CD4-positive, alpha-beta T cell (primary cell): ENCODE measurements at places on chromosomes 5 and 9. TPM values are rescaled to one million over a fixed set of nuclear protein-coding genes. Genes with fewer than 3 reads are reported as not detected.

DNA sequence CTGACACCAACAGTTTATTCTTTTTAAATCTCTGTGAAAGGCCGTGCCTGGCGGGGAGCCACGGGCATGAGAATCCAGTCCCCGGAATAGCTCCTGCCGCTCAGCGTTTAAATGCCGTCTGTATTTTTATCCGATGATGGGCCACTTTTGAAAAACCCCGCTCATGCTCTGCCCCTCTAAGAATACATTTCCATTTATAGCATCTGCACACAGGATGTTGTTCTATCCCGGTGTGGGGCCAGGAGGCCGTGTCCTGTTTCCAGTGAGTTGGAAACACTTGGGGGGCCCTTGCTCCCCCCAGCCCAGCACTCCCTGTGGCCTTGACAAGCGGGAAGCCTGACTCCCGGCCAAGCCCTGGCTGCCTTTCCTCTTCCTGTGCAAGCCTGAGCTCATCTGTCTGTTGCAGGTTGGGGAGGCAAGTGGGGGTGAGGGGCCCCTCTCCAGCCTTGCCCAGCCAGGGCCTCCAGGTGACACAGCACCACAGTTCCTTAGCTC is 39.0 kb downstream of the ERGIC1 start:
- no peak for DNase-seq

DNA sequence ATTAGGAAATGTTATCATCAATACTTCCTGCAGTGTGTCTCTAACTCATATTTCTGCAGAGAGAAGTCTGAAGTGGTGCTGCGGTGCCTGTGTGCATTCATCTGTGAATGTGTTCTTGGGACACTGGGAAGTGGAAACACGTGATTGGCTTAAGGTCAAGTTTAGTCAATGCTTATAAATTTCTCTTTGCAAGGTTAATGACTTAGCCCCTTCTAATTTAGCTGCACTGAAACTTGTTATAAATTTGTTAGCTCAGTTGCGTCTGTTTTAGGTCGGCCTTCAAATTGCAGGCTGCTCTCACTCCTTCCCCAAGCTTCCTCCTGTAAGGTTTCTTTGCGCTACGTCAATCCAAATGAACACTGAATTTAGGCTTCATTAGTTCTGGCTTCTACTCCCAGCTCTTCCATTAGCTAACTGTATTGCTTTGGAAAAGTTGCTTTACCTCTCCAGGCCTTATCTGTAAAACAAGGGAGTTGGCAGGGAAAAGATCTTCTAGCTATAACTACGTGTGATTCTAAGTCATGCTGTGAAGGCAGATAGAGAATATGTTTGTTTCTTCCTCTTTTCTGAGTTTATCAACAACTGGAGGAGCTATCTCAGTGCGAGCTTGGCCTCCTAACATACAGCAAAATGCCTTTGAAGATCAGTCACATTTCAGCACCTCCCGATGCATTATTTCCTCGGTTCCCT is 341.8 kb downstream of the NFIB start:
- DNase-seq = no peak

The ARL10 gene
- total RNA-seq = 4.4 TPM

DNA sequence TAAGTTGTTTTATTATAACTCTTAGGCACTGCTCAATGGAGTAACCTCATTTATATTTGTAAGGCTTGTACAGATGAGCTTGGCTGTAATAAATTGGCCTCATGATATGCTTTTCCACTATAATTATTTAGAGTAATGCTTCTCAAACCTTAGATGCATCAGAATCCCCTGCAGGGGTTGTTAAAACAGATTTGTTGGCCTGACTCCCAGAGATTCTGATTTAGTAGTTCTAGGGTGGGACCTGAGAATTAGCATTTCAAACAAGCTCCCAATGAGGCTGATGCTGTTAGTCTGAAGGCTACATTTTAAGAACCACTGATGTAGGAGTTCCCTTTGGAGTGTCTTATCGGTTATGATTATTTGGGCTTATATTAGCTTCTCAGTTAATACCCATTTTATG is 38.2 kb upstream of the ARSB start:
- no peak for DNase-seq

DNA sequence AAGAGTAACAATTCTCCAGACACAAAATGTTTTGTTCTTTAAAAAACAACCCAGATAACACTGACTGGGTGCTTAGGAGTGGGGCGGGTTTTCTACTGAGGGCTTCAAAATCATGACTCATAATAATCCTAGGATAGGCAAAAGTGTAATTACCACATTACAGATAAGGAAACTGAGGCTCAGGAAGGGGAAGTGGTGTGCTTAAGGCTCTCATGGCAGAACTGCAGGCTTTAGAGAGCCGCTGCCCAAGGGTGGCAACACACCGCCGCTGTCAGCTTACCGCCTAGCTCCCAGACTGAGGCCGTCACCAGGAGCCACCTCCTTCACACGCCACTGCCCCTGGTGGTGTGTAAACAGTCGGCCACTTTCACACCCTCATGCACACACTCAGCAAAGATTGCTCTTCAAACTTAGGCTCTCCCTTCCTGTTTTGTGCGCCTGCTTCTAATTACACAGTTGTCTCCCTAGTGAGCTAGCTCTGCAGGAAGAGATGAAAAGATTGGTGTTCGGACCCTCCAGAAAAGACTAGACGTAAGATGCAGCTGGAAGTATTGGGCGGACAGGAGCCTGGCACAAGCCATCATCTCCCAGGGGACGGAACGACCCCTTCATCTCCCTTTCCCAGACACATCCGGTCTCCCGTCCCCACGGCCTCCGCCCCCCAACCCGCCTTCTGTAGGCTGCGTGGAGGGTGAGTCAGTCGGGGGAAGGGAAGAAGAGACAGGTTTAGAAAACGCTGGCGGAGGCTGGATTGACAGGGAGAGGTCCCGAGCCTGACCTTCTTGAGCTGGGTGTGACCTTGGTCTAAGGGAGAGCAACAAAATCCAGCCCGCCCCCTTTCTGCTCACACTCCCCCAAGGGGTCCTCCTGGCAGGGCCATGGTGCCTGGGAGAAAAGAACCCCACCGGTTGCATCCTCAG is 162.7 kb downstream of the SYK start:
- DNase-seq = no peak

GRCh38 chr9:34744295-34745221 is 34.6 kb upstream of the CCL21 start:
- no peak for DNase-seq

The FLT4 gene
- total RNA-seq = 2.5 TPM

The PCDHB3 gene
- total RNA-seq = not detected

The BTNL3 gene
- not detected for total RNA-seq

The DIMT1 gene
- total RNA-seq = 20.5 TPM

The PRRT1B gene
- not detected for total RNA-seq

- no peak for DNase-seq
Measured at GRCh38 chr5:175687231-175687701, 29.4 kb downstream of the HRH2 start.

- no peak for DNase-seq
Measured at GRCh38 chr5:151038801-151039238, 18.4 kb downstream of the GPX3 start.

GRCh38 chr9:19642256-19642655 is 146.6 kb downstream of the SLC24A2 start:
- DNase-seq = no peak

DNA sequence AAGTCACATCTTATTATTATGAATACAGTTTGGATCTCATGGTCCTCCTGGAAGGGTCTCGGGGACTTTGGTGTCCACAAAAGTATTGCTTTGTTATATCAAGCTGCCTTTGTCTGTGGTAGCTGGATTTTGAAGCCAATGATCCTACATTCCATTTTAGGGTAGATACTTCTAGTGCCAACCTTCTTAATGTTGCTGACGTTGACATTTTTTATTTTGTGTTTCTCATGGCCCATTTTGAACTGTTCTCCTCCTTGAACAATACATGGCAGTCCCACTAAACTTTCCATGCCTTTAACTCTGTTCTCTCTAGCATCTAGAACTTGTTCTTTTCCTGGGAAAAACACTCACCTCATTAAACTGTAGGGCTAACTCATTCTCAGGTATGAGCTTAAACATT is 425.8 kb downstream of the KCTD16 start:
- DNase-seq = no peak

DNA sequence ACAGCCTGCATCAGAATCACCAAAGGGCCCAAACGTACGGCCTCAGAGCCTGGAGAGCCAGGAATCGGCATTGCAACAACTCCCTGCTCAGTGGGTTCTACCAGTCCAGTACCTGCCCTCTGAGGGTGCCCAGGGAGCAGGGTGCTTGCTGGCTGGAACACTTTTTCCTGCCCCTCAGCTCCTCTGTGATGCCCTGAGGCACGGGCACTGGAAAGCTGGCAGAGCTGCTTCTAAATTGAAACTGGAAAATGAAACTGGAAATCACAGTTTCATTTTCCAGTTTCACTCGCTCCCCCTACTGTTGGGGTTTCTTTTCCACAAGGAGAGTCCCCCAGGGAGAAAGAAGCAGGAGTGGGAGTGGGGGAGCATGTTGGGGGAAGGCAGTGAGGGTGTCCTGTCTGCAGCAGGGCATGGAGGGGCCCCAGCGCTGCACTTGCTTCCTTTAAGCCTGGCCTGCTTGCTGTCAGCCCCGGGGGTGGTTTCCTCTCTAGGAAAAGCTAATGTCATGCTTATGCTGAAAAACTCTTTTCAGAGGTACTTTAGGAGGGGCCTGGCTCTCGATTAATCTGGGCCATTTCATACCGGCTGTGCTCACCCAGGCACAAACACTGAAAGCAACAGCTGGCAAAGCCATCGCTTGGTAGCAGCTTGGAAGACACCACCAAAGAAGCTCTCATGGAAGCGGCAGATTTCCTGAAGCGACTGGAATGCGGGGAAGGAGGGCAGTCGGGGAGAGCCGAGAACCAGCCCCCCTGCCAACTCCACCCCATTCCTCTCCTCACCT is 26.2 kb downstream of the IRF1 start:
- DNase-seq = no peak

The CCDC152 gene
- total RNA-seq = 1.2 TPM

The SV2C gene
- 0.08 TPM for total RNA-seq

The RFESD gene
- total RNA-seq = 1.3 TPM

The GAS1 gene
- total RNA-seq = 0.59 TPM

The RASGEF1C gene
- not detected for total RNA-seq
